ENCODE measurements at places on chromosomes 3 and 15.

GRCh38 chr3:80451393-80451792 lies 683.6 kb upstream of the ROBO1 start:
- no peak for DNase-seq

- DNase-seq = no peak
Observed at GRCh38 chr3:54968546-54969172, 40.8 kb upstream of the LRTM1 start.

DNA sequence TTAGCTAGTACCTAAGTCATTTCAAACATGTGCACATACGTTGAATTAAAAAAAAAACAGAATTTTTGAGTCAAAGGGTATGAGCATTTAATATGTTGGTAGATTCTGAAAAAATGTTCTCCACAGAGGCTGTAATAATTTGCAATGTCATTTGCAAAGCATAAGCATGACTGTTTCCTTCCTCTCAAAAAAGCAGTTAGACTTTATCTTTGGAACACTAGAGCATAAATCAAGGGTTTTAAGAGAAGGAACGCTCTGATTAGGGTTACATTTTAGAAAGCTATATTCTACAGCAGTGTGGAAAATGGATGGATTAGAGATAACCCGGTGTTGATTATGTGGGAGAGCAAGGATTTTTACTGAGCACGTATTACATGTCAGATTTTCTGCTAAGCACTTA lies 193.7 kb downstream of the WDR72 start:
- DNase-seq = peak; percentile 27

GRCh38 chr15:67564968-67565345 lies 22.5 kb downstream of the MAP2K5 start:
- DNase-seq = peak; percentile 33

DNA sequence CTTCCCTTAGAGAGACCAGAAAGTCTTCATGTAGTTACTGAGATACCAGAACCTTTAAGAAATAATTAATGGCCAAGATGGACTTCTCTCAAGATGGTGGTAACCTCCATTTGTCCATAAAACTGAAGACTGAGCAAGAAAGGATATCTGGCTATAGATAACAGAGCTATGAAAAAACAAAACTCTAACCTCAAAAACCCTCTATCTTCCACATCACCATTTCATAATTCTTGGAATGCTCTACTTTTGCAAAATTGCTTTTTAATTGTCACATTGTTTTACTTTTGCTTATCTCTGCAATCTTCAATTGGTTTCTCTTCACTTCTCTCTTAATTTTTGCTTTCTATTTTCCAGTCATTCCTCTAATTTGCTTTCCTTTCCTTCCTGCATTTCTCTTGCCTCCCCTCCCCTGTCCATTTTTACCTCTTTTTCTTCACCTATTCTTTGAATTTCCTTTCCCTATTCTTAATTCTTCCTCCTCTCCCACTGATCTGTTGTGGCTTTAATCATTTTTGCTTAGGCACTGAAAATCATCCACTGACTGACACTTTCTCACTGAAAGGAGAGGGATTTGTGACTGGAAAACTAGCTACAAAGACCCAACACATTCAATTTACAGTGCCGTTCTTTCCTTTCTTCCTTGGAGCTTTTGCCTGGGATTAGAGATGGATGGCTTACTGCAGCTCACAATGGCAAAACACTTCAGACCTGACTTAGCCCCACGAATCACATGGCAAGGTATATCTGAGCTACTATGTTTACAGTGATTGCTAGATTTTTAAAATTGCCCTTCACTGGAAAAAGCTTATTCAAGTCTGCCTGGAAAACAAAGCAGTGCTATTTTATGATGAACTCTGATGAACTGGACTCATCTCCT lies 242.8 kb downstream of the CHST2 start:
- peak; percentile 68 for DNase-seq

DNA sequence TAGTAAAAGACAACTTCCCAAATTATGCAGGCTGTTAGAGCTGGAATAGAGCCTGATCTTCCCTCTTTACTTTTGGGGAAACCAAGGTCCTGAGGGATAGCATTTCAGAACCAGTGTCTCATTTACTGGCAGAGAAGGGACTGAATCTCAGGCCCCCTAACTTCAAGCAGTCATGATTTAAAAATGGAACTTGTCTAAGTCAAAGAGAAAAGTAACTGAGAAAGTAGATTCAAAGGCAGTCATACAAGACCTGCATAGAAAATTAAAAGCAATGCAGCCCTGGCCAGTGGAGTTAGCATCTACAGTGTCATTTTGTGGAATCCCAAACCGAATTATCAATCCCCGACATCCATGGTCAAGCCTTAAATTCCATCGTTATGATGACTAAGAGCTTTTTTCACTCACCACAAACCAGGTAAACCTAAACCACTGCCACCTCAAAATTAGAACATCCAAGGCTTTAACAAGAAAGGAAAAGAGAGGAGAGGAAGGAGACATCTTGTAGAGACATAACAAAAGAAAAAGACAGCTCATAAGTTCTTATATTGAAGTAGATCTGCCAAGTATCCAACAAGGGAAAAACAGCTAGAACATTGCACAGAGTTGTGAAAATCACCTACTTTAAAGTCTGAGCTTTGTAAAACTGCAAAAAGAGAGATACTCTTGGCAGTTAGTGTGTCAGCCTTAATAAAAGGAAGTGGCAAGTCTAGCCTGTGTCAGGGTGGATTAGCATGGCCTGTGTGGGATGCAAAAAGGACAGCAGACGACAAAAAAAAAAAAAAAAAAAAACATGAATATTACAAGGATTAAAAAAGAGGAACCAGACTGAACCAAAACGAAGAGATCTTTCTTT lies 54.1 kb upstream of the CCR2 start:
- peak; percentile 52 for DNase-seq

DNA sequence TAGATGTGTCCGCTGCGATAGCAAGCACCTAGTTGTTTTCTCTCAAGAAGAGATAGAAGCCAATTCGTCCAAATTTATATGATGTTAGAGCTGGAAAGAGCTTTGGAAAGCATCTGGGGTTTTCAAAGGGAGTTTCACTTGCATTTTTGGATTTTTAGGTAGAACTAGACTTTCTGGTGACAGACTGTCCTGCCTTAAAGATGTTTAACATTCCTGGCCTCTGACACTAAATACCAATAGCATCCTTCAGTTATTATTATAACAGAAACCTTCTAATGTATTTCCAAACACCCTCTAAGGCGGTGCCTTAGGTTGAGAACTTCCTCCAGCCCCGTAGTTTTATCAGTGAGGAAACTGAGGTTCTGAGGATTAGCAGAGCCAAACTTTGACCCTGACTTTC lies 305.3 kb downstream of the SATB1 start:
- DNase-seq = no peak
